ENCODE measurements at places on chromosomes 1 and 21.

GRCh38 chr1:84350104-84350503 lies 48.2 kb upstream of the DNASE2B start:
- DNase-seq: no peak

GRCh38 chr1:109793089-109793485 lies 29.4 kb upstream of the EPS8L3 start:
- no peak for DNase-seq

- DNase-seq: no peak
Observed at GRCh38 chr1:64839261-64839660, 94.4 kb downstream of the RAVER2 start.

- no peak for DNase-seq
Observed at GRCh38 chr1:173248247-173248940, 41.3 kb upstream of the TNFSF4 start.

- no peak for DNase-seq
Observed at GRCh38 chr1:71698186-71698585, 584.2 kb downstream of the NEGR1 start.

DNA sequence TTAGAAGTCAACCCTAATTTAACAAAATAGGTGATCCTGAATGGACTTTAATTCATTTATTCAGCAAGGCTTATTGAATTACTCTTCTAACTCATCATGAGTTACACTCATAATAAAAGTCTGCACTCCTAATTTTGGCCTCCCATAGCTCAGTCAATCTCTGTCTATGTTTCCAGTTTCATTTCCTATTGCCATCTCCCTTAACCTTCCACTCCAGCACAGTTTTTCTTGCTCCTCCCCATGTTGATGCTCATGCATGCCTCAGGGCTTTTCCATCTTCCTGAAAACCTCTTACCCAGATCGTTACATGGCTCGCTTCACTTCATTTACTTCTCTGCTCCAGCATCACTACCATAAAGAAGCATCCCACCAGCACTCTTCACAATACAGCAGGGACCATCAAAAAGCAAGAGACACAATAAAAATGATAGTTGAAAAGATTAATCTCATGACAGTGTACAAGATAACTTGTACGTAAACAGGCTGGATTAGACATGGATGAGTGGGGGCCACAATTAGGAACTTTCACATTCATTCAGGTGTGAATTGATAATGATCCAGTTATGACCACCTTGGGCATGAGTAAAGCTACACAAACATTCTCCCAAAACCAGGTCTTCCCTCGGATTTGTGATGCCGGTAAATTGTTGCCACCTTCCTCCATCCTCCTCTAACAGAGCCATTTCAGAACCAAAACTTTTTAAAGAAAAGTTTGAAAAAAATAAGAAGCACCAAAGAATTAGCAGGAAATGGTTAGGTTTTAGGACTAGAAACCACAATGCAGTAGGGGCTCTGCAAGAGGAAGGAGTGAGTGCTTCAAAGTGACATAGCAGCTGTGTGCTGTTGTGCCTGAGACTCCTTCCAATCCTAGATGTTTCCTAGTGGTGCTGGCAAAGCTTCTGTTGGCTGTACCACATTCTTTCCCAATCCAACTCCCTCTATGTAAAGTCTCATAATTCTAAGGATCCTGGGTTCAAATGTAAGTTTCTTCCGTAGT lies 89.8 kb downstream of the OLFML2B start:
- DNase-seq: no peak

GRCh38 chr1:170660281-170660713 lies 3.6 kb upstream of the PRRX1 start:
- no peak for DNase-seq

- no peak for DNase-seq
Observed at GRCh38 chr1:66282343-66282852, 251.6 kb upstream of the SGIP1 start.

- no peak for DNase-seq
Observed at GRCh38 chr21:26191609-26192008, 21.0 kb upstream of the APP start.

- DNase-seq: no peak
Observed at GRCh38 chr1:174828264-174828663, 171.5 kb upstream of the CACYBP start.

DNA sequence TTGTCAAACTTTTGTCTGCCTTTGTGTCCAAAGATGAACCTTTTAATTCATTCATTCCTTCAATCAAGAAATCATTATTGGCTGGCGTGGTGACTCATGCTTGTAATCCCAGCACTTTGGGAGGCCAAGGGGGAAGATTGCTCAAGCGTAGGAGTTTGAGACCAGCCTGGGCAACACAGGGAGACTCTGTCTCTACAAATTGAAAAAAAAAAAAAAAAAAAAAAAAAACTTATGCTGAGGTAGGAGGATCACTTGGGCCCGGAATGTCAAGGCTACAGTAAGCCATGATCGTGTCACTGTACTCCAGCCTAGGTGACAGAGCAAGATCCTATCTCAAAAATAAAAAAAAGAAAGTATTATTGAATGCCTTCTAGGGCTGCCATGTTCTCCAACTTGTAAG lies 51.3 kb upstream of the CXADR start:
- no peak for DNase-seq

GRCh38 chr1:2530513-2531361 lies 674 bp upstream of the HES5 start:
- peak; percentile 41 for DNase-seq

- DNase-seq: no peak
Observed at GRCh38 chr1:72937905-72938304, 655.6 kb upstream of the NEGR1 start.

GRCh38 chr1:44047131-44047530 lies 15.9 kb upstream of the SLC6A9 start:
- no peak for DNase-seq

- DNase-seq: no peak
Observed at GRCh38 chr1:63255153-63255552, 67.2 kb upstream of the FOXD3 start.

- DNase-seq: no peak
Observed at GRCh38 chr1:38829368-38829767, 30.2 kb downstream of the RRAGC start.

GRCh38 chr1:22884806-22885530 lies 87.7 kb downstream of the LACTBL1 start:
- DNase-seq: no peak
